ENCODE measurements at places on chromosomes 5 and 9.
A peak's percentile ranks its signal among the peaks of the same experiment; 100 is the strongest.

DNA sequence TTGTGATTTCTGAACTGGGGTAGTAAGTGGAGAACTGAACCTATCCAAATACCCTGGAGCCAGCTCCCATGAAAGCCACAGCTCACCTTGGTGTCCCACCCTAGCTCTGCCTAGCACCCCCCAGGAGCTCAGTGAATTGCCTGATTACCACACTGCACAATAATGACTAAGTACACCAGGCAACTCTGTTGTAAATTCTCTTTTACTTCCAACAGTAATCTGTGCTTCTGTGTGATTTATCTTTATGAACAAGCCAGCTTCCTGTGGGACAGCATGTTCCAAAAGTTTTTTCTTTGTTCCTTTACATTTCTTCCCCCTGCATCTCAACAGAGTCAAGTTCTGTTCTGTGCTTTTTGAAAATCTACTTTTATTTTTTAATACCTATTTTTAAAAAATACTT lies 22.1 kb upstream of the GRPEL2 start:
- no peak for DNase-seq

- DNase-seq, result peak; percentile 75
These were observed 16.0 kb downstream of the SLC22A5 start for GRCh38 chr5:132385326-132386105.

- DNase-seq, result no peak
These were observed 50.1 kb upstream of the RETREG1 start for GRCh38 chr5:16666883-16667398.

DNA sequence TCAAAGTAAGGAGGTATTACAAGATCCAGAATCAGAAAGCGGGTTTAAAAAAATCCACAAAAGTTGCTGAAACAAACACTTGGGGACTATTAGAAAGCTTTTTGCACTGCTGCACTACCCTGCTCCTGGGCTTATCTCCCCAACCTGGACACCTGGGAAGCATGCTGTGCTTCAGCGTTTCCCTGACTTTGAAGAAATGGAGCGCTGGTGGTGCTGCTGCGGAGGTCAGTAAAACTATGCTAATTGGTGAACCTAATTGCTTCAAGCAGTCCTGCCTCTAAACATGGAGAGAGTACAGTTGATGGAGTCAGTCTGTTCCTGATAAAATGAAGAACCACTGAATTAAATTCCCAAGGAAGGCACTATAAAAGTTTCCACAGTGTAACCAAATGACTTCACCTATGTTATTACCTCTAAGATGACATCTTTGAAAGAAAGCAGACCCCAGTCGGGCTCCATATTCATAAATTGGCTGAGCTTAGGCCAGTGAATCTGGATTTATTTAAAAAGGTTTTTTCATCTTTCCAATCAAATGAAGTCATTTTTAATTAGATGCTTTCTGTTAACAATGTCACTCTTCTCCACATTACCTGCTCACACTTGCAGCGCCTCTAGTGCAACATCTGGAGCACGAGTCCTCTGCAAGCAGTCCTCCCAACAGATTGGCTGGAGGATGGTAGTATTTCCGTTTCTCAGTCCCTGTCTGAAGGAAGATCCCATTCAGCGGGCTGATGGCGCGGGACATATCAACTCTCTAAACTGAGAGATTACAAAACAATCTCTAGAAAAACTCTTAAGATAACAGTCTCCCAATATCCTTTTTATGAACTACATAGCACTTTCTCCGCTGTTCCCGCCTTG lies 11.5 kb downstream of the NR2F1-AS1 start:
- no peak for DNase-seq

DNA sequence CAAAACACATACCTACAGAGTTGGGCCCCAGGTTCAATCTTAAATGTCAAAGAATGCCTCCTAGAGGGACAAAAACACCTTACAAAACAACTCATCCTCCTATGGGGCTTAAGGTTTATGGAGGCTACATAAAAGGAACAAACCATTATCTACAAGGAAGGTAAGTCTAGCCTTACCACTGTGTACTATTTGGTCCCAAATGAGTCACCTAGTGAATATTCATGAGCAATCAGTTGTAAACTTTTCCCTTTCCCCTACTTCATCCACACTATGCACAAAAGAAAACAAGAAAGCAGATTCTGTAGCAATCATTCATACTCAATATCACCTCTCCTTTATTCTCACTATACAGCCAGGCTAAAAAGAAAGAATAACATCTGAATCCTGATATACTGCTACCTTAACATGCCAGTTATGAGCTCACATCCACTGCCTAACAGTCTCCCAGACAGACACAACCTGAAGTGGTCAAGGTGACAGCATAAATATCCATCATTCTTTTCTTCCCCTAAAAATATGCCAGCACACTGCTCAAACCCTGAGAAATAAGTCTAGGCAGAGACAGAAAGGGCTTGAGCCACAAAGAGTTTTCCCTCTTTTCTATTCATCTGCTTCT lies 6.2 kb downstream of the OXCT1 start:
- DNase-seq, result peak; percentile 29

DNA sequence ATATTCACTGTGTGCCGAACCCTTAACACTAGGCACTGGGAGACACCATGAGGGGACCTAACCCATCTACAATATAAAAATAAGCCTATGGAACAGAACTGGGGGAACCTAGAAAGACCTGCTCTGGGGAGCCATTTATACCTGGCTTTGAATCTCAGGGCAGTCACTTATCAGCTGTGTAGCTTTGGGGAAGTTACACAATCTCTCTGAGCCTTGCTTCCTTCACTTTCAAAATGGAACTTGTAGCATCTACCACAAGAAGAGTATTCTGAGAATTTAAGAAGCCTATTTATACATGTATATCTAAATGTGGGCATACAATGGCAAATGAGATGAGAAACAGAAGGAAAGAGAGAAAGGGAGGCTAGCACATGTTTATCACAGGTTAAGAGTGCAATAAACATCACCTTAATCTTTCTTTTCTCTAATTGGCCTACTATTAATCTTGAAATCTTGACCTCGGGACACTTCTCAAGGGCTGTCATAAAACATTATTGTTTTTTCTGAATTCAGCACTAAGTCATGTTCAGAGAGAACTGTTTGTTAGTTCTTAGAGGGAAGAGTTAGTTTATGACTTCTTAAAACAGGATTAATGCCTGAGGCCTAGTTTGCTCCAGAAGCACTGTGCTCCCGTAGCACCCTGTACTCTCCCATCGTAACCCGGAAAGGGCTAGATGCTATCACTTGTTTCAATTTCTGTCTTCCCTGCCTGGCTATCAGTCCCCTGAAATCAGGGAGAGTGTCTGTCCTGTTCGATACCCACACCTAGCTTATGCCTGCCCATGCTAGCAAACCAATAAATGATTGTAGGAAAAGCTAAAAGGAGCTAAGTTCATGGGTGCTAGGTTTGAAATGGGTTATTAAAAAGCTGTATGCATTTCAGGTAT lies 606.4 kb upstream of the CLINT1 start:
- DNase-seq, result no peak

DNA sequence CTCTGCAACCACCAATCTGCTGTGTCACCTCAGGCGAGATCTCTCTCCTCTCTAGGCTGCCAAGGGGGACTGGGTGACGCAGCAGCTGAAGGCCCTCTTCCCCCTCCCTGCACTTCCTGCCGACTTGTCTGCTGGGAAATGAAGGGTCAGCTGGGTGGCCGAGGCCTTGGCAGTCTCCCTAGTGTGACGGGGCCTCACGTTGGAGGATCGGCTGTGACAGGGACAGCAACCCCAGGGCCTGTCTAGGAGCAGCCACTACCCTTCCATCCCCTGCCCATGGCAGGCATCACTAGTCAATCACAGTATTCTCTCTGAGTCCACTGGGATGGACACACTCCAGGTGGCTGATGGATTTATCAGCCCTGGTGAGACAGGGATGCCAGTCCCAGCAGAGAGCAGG lies 107.3 kb upstream of the SARDH start:
- DNase-seq, result peak; percentile 77

DNA sequence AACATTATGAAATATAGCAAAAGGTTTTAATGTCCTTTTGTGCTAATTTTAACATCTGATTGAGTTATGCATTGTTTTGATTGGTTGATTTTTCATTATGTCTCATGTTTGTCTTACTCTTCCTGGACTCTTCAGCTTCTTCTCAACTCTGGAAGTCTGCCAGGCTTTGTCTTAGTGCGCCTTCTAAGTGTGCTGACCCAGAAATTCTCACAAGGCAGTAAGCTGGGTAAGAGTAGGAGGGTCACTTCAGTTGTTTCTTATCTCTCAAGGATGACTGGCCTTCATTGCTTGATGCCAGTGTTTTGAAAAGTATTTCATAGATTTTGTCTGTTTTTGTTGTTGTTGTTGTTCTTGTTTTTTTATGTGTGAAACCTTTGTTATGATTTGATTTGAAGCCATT lies 59.2 kb downstream of the RIC1 start:
- no peak for DNase-seq

- DNase-seq, result peak; percentile 25
These were observed 116.9 kb upstream of the ARRDC3 start for GRCh38 chr5:91499943-91500531.

GRCh38 chr5:119961993-119962392 lies 332.6 kb downstream of the FAM170A start:
- DNase-seq, result no peak

GRCh38 chr5:84642795-84643194 lies 258.1 kb upstream of the EDIL3 start:
- no peak for DNase-seq

DNA sequence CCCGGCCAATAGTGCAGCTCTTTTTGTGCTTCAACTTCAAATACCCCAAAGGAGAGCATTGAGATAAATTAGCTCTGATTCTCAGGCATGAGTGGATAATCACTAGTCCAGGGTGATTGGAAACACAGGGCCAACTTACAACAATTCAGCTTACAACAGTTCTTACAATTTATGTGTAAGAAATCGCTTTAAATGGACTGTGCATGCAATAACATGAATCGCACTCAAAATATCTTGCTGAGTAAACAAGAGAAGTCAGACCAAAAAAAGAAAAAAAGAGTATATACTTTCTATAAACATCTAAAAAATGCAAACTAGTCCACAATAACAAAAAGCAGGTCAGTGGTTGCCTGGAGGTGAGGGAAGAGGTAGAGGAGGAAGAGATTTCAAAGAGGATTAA lies 150.6 kb upstream of the EDIL3 start:
- DNase-seq, result no peak

DNA sequence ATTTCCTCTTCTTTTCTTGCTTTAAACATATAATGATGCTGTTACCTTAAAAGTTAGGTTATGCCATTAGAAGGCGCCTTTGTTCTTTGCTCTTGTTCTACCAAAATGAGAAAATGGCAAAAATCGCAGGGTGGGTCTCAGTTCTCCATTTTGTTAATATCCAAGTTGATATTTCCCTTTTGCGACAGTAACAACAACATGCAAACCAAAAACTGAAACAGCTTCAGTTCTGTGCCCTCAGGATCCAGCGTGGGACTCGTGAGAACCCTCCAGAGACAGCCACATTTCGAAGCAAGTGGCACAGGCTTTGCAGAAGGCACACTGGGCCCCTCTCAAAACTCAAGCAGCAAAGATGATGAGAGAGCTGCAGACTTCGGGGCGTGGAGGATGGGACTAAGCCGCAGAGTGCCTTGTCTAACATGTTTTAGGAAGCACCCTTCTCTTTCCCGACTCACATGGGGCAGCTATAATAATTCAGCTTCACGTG lies 33.0 kb upstream of the LCP2 start:
- DNase-seq, result no peak

DNA sequence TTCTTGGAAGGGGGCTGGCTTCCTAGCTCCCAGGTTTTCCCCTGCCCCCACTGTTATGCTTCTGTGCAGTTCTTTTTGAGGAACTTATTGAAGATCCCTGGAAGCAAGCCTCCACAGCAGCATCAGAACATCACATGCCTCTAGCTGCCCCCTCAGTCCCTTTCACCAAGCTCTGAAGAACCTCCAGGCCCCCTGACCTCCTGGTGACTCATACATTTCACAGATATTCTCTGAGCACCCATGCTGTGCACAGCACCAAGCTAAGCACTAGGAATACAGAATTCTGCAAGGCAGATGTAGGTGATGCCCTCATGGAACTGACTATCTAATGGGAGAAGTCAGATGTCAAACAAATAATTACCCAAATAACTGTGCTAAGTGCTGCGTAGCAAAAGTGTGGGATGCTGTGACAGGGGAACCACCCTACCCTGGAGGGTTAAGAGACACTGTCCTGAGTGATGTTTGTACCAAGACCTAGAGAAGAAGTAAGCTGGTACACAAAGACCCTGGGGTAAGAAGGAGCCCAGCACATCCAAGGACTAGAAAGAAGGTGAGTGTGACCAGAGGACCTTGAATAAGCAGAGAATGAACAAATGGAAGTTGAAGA lies 213.7 kb upstream of the NR4A3 start:
- no peak for DNase-seq

DNA sequence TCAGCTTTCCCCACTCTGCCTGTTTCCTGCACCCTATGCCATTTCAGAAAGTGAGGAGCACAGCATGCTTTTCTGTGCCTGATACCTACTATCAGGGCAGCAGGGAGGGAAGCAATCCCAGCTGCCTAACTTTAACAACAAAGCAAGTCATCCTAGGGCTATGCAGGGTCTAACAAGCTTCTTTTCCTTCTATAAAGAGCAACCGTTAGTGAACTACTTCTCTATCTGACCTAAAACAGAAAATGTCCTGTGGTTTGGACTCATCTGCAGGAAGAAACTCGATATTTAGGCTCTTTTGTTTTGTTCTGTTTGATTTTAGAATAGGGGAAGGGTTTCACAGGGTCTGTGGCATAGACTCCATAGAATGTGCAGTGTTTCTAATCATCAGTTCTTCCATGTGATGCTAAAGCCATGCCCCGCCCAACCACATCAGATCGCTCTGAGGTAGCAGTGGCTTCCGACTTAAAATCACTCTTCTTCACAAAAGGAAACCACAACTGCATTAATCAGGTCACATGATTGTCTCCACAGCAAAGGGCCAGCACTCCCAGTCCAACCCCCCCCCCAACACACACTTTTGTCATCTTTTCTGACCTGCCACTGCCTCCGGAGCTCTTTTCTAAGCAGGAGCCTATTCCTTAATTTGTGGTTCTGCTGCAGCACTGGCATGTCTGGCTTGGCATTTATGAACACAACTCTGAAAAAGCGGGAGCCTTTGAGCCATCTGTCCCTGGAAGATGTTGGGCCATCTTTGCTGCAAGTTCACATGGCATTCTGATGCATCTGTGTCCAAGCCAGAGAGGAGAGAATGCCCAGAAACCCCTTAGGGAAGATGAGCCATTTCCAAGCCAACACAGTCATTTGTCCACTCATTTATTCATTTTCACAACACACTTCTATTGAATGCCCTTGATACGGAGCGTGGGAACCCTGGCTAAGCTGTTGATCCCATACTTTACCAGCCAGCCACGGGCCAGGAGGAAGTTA lies 71.6 kb downstream of the CFAP90 start:
- no peak for DNase-seq

DNA sequence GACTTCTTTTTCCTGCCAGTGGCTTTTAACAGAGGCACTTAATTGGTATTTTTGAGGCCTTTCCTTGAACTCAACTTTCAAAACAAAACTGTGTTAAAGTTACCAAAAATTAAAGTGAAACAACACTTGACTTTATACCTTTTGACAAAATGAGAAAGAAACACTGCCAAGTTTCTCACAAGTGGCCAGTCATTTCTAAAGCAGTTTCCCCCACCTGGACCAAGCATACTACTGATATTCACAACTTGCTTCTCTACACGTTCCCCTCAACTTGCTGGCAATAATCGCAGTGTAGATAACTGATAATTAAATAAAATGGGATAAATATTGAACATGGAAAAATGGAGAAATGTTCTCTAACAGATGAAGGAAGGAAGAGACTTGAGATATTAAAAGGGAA lies 135.7 kb downstream of the TLR4 start:
- no peak for DNase-seq

All from AG08396 (cell line).